Pancreas (tissue), 10 donors: ENCODE measurements at places on chromosomes 2 and 18.

GRCh38 chr2:223437788-223438187, 164.4 kb downstream of the SCG2 start:
- no peak for DNase-seq

DNA sequence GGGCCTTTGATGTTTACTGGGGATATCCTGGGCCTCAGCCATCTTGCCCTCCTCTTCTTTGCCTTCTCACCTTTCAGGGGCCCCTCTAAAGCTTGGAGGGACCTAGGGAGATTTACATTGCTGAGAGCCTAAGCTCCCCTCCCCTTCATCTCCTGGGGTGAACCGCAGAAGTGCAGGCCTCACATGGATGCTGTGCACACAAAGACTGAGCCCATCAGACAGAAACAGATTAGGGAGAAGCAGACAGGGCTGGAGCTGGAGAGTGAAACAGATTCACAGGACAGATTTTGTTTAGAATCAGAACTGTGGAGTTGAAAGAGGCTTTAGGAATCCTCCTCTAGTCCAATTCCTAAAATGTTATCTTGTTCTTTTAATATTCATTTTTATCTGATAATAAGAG, 3.4 kb upstream of the CDK5R2 start:
- no peak for DNase-seq

DNA sequence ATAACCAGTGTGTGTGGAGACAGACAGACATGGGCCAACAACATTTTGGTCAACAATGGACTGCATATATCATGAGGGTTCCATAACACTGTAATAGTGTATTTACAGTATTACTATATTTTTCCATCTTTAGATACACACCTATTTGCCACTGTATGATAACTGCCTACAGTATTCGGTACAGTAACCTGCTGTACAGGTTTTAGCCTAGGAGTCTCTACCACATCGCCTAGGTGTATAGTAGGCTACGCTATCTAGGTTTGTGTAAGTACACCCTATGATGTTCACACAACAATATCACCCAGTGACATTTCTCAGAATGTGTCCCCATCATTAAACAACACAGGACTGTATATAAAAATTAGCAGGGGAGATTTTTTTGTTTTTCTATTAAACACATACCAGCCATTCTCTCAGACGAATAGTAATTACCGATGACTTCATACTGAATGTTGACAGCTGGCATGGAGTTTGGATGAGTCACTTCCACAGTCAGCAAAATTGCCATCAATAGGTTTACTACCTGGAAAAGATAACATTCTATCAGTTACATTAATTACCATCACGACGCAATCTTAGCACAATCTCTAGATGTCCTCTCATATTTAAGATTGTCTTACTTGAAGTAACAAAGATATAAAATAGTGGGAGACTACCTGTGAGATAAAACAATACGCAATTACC, 10.8 kb downstream of the LAPTM4A start:
- no peak for DNase-seq

DNA sequence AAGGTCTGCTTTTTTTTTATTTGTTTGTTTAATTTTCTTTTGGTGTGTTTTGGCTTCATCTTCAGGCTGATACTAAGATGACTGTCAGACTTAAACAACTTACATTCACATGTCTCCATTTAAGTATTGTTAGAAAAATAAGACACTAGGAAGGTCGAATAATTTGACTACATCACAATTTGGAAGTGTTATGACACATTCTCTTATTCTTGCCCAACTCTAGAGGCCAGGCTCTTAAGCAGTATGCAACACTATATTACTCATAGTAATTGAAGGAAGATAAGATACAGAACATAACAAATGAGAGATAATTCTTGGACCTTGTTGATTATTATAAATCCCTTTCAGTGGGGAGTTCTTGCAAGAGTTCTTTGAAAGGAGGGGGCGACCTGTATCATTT, 295.3 kb upstream of the COL3A1 start:
- no peak for DNase-seq

- DNase-seq: no peak
Measured at GRCh38 chr2:19505199-19506136, 147.0 kb upstream of the OSR1 start.

DNA sequence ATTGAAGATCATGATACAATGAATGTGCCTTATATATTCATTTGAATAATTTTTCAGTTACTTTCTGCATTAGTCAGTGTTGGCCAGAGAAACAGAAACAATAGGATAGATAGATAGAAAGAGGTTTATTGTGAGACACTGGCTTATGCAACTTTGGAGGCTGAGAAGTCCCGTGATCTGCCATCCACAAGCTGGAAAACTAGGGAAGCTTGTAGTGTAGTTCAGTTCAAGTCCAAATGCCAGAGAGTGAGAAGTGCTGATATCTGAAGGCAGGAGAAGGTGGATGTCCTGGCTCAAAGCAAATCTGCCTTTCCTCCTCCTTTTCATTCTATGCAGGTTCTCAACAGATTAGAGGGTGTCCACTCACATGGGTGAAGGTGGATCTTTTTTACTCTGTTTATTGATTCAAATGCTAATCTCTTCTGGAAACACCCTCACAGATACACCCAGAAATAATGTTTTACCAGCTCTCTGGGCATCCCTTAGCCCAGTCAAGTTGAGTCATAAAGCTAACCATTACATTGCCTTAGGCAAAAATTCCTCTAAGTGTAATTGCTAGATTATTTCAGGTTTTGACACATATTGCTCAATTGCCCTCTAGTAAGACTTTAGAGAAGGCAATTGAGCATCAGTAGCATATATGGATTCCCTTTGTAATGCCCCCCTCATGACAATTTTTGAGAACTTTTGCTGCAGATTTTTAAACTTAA, 341.4 kb downstream of the LPIN1 start:
- no peak for DNase-seq

DNA sequence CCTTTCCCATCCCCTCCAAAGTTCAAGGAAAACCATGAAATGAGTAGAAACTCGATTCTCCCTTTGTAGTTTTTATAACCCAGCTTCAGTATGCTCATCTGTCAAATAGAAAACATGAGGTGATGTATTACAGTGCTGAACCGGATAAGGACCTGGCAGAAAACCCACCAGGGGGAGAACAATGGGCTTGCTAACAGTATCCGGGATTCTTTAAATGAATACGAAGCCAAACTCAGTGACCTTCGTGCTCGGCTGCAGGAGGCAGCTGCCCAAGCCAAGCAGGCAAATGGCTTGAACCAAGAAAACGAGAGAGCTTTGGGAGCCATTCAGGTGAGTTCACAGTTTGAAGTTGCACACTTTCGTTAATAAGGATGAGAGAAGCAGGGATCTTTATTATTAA, 113.6 kb upstream of the TTC39C start:
- peak; percentile 24 for DNase-seq

GRCh38 chr2:150624001-150624401, 136.5 kb upstream of the RND3 start:
- no peak for DNase-seq

- DNase-seq: no peak
Measured at GRCh38 chr2:121826036-121826435, 70.6 kb downstream of the TSN start.

- DNase-seq: no peak
Measured at GRCh38 chr2:105575499-105576025, 169.2 kb upstream of the NCK2 start.

DNA sequence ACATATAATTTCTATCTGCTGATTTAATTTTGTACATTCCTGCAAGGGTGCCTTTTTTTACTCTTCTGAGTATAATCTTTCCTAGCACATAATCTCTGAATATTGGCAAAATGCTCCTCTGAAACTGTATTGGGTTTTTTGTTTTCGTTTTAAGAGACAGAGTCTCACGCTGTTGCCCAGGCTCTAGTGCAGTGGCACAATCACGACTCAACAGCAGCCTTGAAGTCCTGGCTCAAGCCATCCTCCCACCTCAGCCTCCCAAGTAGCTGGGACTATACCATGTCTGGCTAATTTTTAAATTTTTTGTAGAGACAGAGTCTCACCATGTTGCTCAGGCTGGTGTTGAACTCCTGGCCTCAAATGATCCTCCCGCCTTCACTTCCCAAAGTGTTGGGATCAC, 104.9 kb downstream of the SPTBN1 start:
- no peak for DNase-seq

GRCh38 chr2:128633501-128633900, 314.8 kb upstream of the HS6ST1 start:
- no peak for DNase-seq

GRCh38 chr2:64853306-64853705, 135.9 kb upstream of the SLC1A4 start:
- DNase-seq: no peak

DNA sequence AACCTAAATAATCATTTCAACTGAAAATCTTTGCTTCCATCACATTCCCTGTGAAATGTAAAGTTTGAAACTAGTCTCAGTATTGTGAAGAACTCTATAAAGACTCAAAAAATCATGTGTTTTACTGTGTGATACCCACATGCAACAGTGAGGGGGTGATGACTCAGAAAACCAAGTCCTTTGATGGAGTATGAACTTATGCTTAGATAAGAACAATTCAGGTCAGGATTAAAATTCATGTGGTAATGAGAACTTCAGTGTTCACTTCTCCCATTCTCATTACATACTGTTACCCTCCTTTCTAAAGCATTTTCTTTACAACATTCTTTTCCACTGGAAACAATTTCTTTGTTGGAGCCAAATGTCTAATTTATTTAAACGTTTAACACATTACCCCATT, 360.2 kb downstream of the FSIP2 start:
- DNase-seq: no peak

DNA sequence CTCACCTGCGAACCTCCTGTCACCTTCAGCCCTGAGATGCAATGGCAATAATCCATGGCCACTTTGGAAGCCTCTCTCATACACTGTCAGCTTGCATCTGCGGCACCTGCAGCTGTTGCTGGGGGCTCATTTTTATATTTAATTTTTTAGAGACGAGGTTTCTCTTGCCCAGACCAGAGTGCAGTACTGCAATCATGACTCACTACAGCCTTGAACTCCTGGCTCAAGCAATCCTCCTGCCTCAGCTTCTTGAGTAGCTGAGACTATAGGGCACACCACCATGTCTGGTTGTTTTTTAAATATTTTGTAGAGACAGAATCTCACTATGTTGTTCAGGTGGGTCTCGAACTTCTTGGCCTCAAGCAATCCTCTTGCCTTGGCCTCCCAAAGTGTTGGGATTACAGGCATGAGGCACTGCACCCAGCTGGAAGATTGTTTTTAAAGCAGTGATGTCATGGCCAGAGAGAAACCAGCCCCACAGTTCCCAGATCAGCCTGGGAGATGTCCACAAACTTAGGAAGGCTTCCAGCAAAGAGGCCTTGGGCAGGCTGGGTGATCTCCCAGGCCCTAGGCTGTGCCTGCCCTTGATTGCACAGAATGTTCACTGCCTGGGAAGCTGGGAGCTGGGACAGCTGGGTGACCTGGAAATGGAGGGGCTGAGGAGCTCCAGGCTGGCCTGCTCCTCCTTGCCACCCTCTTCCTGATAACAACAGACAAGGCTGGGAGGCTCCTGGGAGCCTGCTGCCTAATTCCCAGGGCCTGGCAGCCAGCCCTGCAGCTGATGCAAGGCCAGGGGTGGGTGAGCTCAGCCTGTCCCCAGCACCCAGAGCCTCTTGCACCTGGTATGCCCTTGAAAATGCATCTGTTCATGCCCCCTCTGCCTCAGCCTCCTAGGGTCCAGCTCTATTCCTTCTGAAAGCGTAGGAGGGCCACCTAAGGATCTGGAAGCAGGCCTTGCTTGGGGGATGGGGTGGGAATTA, 27.1 kb downstream of the SH2D6 start:
- DNase-seq: peak; percentile 80

DNA sequence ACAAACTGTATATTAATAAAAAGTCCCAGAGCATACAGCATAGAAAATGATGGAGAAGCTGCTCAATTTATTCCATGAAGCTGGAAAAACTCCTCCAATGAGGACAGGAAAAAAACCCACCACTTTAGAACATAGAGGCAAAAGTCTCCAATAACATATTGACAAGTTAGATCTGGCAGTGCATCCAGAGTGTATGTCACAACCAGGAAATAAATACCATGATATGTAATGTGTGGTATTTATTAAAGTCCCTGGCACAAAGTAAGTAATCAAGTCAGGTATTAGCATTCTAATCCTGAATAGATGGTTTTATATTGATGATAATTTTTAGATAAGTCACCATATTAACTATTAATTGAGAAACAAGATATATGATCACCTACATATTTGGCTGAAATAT, 427.3 kb upstream of the HS6ST1 start:
- no peak for DNase-seq

GRCh38 chr2:135004005-135004746, 43.1 kb downstream of the MAP3K19 start:
- DNase-seq: peak; percentile 68

DNA sequence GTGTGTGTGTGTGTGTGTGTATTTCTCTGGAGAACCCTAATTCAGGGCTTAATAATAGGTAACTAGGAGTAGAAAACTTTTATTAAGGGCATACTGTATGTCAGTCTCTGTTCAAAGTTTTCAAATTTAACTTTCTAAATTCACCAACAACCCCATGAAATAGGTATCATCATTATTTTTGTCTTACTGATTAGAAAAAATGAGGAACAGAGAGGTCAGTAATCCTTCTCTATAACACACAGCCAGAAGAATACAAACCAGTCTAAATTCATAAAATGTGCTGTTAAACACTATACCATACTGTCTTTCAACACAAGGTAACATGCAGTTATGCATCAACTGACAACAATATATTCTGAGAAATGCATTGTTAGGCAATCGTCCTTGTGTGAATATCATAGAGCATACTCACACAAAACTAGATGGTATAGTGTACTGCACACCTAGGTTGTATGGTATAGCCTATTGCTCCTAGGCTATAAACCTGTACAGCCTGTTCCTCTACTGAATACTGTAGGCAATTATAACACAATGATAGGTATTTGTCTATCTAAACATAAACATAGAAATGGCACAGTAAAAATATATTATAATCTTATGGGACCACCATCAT, 143.1 kb downstream of the PTH2R start:
- DNase-seq: no peak

DNA sequence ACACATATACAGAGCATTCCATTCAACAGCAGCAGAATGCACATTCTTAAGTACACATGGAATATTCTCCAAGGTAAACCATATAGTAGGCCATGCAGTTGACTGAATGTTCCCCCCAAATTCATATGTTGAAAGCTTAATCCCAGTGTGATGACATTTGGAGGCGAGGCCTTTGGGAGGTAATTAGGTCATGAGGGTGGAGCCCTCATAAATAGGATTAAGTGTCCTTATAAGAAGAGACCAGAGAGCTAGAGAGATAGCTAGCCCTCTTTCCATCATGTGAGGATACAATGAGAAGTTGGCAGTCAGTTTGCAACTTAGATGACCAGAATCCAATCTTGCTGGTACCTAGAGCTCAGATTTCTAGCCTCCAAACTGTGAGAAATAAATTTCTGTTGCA, 27.6 kb downstream of the TMEM185B start:
- no peak for DNase-seq

- peak; percentile 56 for DNase-seq
Measured at GRCh38 chr2:234978466-234979203, 26.8 kb downstream of the SH3BP4 start.

GRCh38 chr2:13332060-13332459, 615.3 kb downstream of the TRIB2 start:
- DNase-seq: no peak

- peak; percentile 94 for DNase-seq
Measured at GRCh38 chr2:43226955-43227829, 786 bp upstream of the ZFP36L2 start.

- DNase-seq: no peak
Measured at GRCh38 chr2:129469871-129470270, 509.6 kb upstream of the RAB6C start.

GRCh38 chr2:30358351-30358750, 88.7 kb upstream of the LCLAT1 start:
- DNase-seq: no peak
